ENCODE measurements at places on chromosomes 1 and 21.

DNA sequence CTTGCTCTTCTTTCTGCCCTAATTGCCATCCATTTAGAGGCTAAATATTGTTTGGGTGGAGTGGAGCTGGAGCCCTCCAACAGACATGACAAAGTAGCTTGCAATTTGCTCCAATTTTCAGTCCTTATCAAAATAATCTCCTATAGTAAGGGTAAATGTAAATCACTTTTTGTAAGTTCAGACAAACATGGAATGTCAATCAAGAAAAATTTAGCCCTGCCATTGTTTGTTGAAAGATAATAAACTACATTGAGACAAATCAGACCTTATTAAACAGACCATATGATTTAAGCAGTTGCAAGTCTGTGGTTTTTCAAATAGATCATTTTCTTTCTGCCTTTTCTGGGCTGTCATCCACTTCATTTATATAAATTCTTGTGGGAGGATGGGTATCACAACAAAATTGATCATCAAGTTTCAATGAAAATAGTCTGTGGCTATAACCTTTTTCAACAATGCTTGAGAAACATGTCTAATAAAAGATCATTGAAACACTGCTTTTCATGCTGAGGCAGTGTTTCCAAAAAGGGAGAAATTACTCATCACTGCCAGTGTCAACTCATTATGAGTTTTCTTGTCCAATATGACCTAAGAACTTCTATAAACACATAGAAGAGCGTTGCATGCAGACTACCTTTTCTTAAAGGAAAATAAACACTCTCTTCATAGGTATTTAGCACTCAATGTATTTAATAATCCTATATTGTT lies 1152.0 kb upstream of the B3GALT2 start:
- DNase-seq: peak; percentile 63

- peak; percentile 51 for DNase-seq
Observed at GRCh38 chr1:88892357-88892877, 1.1 kb upstream of the GTF2B start.

- DNase-seq: no peak
Observed at GRCh38 chr1:183243161-183244050, 57.3 kb downstream of the LAMC2 start.

DNA sequence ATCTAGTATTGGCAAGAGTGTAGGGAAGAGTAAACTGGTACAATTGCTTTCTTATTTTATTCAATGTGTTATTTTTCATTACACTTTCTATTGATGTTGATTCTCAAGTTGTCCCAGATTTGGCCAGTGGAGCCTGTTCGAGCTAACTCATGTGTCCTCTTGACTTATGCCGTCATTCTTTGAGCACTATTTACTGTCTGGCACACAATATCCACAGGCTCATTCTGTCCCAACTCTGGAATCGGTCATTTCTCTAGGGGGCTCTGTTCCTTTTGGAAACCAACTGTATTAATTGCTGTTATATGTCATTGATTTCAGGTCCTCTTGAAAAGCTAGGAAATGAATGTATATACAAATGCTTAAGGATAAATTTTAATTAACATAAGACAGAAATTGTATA lies 22.4 kb upstream of the SFPQ start:
- no peak for DNase-seq

GRCh38 chr1:164735315-164736052 lies 176.5 kb downstream of the PBX1 start:
- DNase-seq: no peak

DNA sequence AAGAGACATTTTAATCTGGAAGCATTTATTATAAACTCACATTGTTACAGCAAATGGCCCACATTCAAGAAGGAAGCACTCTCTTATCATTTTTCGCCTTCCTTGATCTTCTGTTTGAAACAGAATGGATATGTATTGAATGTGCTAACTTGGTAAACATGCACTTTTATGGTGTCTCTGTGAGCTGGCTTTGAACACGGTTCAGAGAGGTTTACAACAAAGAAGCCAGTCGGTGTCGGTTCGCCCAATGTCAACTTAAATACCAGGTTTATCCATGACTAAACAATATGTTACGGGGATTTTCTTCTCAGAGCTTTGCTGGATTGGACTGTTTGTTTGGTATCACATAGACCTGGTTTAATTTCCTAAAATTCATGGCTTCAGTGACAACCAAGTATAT lies 226.4 kb downstream of the TGFB2 start:
- no peak for DNase-seq

DNA sequence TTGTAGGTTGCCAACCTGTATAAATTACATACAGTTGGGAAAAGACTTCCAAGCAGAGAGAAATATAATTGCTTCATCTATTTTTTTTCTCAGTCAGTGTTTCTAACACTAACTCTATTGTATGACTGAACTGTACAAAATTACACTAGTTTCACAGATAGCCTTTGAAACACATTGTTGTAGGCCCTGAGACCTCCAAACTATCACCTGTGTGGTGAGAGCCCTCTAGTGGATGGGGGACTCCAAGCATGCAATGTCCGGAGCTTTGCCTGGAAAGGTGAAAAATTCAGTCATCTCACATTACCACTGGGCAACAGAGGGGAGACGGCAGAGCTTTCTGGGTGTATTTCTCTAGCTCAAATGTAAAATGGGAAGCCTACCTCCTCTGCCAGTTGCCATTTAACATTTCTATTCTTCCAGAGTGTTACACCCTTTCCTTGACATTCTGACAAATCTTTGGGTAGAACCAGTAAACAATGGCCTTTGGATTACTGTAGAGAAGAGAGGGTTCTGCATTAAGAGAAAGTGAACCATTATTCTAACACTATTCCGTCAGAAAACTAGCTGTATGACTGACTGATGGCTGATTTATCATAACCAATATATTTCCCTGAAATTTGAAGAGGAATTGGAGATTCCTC lies 212.2 kb downstream of the LYPLAL1 start:
- peak; percentile 60 for DNase-seq

GRCh38 chr1:189803364-189803763 lies 674.3 kb downstream of the BRINP3 start:
- no peak for DNase-seq

All from activated CD4-positive, alpha-beta T cell treated with anti-CD3 and anti-CD28 coated beads, Interleukin-2, Interleukin-6, amounts not matched to agents 100 ng/mL and 50 ng/mL, durations not matched to agents 16 hours and 8 hours (primary cell).